ENCODE measurements at places on chromosomes 1 and 21.
A peak's percentile ranks its signal among the peaks of the same experiment; 100 is the strongest.

DNA sequence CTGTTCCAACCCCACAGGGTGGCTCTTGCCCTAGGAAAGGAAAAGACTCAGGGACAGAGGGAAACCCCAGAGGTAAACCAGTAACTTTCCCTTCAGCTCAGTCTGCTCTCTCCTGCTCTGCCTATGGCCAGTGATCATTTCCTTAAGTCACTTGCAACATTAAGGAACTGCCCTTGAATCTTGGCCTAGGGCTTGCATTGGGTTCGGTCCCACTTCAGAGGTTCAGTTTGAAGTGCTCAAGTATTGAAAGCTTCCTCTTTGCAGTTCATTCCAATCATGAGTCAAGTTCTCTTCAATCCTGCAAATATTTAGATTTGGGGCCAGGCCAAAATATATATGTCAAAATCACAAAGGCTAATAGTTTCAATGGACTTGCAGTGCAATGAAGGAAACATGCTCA is 97.7 kb upstream of the IRF2BP2 start:
- DNase-seq, result no peak

- DNase-seq, result peak; percentile 64
These were observed 552 bp downstream of the PLD5 start for GRCh38 chr1:242523719-242524570.

DNA sequence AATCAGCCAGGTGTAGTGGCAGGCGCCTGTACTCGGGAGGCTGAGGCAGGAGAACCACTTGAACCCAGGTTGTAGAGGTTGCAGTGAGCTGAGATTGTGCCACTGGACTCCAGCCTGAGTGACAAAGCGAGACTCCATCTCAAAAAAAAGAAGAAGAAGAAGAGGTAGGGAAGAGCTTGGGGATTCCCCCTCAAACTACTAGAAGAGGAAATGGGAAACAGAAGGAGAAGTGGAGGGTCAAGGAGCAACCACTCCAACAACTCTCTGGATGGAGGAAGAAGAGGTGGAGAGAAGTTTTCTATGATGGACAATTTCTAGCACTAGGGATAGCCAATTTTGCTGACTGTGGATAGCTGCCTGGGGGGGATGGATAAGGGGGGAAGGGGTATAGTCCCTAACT is 14.9 kb upstream of the SLAMF9 start:
- no peak for DNase-seq

DNA sequence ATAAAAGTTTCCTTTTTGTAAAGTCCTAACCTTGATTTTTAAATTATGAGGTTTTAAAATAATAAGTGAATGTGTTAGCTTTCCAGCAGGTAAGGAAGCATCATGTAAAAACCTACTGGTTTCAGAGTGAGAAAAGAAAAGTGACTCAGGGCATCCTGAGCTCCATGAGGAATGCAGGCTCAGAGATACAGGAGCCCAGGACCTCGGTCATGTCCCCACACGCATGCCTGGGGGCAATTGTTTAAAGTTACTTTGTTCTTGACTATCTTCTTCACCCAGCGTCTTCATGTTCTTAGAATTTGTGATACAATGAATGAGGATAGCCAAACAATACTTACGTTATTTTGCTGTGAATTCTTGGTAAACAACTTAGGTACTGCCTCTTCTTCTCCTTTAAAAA is 117.4 kb upstream of the PLPPR5 start:
- no peak for DNase-seq

DNA sequence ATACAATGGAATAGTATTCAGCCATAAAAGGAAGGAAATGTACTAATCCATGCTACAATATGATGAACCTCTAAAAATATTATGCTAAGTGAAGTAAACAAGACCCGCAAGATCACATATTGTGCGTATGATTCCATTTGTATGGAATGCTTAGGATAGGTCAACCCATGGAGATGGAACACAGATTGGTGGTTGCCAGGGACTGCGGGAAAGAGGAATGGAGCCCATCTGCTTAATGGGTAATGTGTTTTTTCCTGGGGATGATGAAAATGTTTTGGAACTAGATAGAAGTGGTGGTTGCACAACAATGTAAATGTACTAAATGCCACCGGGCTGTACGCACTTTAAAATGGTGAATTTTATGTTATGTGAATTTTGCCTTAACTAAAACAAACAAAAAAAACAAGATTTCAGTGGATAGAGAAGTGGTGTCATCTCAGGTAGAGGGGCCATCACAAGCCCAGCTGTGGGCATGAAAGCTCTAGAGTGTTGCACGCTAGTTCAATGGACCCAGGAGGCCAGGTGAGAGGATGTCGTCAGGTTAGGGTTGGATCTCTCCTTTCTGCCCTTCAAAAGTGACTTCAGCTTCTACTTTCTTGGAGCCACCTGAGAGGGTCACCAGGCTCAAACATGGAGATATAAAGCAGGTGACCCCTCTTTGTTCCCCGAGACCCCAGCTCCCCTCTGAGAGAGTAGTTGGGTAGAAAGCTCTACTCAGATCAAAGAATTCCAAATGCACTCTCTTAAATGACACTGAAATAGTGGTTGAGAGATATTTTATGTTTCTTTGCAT is 2.5 kb downstream of the C1orf115 start:
- DNase-seq, result no peak

GRCh38 chr1:205434738-205435137 is 12.9 kb upstream of the LEMD1 start:
- DNase-seq, result no peak

DNA sequence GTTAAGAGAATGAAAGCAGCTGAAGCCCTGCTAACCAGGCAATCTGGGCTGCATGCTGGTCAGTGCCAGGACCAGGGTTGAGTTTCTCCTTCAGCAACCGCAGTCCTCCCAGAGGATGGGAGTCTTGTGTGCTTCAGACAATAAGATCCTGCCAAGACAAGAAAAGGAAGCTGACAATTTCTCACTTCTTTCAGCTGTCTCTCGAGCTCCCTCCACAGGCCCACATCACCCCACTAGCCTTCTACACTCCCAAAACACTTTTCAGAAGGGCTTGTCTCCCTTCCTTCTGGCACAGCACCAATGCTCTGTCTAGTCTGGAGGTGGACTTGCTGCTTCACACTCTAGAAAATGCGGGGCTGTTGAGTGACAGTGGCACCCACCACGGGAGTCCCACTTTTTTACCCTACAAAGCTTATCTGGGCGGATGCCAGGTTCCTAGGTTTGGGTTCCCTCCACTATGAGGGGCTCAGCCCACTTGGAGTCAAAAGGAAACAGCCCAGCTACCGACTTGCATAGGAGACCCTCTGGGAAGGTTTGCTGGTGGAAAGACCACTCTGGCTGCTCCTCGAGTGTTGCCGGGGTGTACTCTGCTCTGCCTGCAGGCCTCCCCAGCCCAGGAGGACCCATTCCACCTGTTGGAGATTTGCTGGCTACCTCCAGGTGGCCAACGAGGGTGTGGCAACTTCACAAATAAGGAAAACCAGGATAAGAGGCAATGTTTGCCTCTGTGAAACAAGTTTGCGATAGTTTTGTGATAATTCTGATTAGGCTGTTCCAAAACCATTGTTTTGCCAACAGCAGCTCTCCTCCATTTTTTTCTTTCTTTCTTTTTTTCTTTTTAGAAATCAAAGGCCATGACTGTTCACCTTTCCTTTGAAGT is 68.9 kb downstream of the TENT5C start:
- DNase-seq, result no peak

DNA sequence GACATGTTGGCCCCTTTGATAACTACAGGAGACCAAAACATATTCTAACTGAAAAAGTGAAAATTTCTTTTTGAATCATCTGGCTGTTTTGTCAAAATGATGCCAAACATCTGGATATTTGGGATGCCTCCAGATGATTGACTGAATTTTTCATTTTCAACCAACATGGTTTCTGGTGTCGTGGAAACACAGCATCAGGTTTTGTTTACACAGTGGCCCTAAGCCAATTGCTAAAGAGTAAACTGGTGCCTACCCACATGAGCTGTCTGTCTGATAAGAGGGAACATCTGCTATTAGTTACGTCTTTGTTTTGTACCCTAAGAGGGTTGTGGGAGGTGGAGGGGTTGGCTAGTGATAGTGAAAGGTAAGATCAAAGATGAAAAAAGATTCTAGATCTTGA is 204.8 kb downstream of the KCNK2 start:
- no peak for DNase-seq

DNA sequence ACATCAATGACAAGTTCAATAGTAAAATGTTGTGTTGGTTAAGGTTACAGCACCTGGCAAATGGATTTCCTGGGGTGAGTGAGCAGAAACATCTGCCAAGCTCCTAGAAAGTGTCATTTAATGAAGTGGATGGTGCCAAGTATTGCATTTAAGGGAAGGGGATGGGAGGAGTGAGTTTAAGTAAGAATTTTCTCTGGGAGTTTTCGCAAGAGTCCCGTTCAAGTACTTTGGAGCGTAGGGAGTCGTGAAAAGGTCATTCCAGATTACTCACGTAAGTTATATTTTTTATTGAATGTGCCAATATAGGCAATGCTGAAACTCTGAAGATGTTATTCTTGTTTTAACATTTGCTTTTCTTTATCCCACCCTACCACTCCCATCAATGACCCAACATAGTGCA is 117.4 kb upstream of the RAB3GAP2 start:
- no peak for DNase-seq

DNA sequence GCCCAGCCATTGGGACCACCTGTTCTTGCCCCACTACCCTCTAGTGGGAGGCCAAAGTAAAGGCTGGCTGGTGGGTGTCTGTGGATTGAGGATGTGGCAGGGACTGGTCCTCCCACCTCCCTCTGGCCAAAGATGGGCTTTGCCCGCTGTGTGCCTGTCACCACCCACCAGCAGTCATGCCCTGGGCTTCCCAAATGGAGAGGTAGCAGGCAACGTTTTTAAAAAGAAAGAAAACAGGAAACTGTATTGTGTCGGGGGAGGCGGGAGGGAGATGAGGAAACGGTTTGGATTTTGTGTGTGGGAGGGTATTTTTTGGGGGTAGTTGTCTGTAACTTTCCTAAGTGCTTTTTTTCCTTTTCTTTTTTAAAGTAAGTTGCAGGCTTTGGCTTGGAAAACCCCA is 30.1 kb downstream of the SZRD1 start:
- no peak for DNase-seq

DNA sequence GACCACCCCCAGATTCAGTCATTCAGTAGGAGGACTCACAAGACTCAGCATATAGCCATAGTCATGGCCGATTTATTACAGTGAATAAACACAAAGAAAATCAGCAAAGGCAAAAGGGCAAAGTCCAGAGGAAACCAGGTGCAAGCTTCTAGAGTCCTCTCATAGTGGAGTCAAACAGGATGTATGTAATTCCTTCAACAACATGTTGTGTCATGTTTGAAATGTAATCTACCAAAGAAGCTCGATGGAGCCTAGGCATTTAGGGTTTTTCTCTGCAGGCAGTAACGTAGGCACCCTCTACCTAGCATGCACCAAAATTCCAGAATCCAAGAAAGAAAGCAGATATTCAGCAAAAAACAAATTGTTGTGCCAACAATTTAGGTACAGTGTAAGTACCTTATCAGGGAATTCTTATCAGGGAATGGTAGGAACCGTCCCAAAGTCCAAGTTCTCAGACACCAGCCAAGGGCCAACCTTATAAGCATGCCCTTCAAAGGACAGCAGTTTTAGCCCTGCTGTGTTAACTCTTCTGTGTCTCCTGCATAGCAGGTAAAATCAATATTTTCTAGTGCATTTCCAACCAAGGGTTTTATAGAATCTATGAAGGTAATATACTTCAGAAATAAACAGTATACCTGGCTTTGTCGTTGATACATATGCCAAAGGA is 16.1 kb upstream of the SLAMF6 start:
- DNase-seq, result no peak

DNA sequence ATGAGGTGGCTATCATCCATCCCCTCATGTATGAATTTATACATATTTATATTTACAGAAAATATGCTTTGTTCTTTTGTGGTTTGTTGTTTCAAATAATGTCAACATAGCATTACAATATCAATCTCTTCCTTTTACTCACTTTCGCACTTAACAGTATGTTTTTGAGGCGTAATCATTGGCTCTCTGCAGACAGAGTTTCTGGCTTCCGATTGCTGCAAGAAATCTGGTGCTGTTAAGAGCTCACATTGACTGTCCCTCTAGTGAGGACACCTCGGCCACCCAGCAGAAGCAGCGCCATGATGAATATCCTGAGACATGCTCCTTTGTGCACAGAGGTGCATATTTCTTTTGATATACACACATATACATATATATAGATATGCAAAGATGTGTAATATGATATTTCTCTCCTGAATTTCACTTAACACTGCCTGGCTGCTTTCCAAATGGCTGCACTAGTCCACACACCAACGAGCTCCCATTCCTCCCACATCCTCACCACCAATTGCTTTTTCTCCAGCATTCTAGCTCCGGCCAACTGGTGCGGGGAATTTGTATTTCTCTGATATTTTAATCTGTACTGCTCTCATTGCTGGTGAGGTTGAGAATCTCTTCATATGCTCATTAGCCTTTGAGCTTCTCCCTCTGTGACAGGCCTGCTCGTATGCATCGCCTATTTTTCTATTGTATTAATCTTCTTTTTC is 248.4 kb downstream of the SIPA1L2 start:
- no peak for DNase-seq

GRCh38 chr1:98516306-98516705 is 145.2 kb upstream of the SNX7 start:
- DNase-seq, result no peak

- no peak for DNase-seq
These were observed 898 bp downstream of the C1orf174 start for GRCh38 chr1:3898994-3899753.

DNA sequence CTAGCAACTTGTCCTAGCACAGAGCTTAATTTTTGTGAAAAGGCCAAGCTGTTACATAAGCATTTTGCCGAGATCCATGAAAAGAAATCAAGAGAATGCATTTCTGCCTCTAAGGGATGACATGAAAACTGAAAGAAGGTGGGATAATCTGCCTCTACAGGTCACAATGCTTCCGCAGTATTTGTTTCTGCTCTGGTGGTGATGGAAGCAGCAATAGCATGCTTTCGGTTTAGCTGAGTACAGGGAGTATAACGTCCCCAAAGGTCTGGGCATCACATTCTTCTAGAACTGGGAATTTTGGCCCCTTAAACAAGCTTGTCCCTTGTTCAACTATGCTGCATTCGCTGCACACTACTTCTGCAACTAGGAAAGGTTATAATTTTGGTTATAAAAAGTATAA is 14.4 kb upstream of the MAGI3 start:
- no peak for DNase-seq

- no peak for DNase-seq
These were observed 36.7 kb downstream of the NPHP4 start for GRCh38 chr1:5955479-5955977.

DNA sequence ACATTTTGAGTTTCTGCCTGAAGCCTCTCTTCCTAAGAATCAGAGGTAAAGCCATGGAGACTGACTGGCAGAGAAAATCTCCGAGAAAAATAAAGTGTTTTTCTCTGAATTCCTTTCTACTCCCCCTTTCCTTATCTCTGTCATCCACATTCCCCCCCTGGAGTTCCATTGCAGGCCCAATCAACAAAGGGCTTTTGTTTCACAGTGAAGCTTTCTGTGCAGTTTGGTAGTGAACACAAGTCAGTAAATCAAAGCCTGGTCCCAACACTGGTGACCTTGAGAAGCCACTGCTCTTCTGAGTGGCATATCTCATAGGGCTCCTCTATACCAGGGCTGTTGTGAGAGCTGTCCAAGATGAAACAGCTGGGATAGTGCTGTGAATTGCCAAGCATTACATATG is 228.4 kb downstream of the SEC16B start:
- DNase-seq, result no peak

GRCh38 chr1:111904478-111905218 is 84.8 kb downstream of the KCND3 start:
- DNase-seq, result peak; percentile 7

Data from neural crest cell (in vitro differentiated cells).